ENCODE measurements at places on chromosomes 11 and 22.

- peak; percentile 7 for DNase-seq
These were observed 35.2 kb downstream of the SOX6 start for GRCh38 chr11:16321148-16321547.

DNA sequence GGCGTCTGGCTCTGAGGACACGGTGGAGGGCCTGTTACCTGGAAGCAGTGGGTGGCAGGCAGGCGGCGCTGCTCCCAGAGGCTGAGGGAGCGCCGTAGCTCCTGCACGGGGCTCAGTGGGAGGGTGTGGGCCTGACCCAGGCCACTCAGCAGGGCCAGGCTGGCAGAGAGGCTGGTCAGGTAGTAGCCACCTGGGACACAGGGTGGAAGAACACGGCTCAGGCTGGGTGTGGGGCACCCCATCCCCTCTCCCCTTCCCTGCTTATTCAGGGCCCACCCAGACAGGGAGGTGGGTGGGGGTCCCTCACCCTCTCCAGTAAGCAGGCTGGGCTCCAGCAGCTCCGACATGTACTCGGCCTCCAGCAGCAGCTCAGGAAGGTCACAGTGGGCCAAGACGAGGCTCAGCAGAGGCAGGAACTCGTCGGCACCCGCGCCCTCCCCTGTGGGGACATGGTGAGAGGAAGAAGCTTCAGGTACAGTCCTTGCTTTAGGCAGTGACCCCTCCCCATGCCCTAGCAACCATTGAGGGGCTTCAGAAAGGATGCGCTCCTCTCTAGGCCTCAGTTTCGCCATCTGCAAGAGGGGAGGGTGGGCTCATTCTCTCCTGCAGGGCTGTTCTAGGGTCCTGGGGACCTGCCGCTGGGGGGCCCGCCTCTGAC lies 2.9 kb downstream of the RIN1 start:
- DNase-seq, result no peak

DNA sequence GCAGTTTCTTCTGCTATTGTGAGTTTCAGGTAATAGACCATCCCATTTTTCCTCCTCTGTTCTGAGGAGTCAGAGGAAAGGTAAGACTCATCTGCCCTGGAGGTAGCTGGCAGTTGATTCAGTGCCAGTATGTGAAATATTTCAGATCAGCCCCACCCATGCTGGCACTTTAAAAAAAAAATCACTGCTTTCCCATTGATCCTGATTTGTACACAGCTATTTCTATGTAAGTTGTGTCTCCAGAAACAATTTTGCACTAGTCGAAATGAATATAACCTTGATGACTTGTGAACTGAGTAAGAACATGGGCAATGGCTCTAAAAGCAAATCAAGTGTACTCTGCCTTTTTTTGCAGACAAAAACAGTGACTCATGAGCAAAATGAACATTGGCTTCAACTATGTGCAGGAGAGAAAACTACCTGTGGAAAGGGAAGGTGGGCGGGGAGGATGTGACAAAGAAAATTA lies 82.0 kb upstream of the OR5AK2 start:
- no peak for DNase-seq

GRCh38 chr22:41513391-41513790 lies 30.9 kb downstream of the POLR3H start:
- no peak for DNase-seq

GRCh38 chr11:2898366-2899079 lies 12.9 kb upstream of the CDKN1C start:
- peak; percentile 88 for DNase-seq

- DNase-seq, result no peak
These were observed 15.9 kb downstream of the OSBPL5 start for GRCh38 chr11:3148990-3149851.

GRCh38 chr22:19717691-19718455 lies 3.6 kb downstream of the SEPTIN5 start:
- DNase-seq, result peak; percentile 55

DNA sequence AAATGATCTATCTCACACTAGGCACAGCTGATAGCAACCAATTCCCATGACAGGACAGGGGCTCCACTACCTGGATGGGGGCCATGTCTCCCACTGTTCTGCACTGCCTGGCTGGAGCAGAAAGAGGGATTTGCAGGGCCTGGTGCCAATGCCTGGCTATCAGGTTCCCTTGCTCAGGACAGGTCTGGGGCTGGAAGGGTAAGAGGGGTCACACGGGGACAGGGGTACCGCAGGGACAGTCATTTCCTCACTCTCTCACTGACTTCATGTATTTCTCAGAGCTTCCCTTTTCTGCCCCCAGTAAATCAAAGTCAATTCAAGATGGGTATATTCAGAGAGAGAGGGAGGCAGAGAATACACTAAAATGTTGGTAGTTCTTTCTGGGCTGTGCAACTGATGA lies 119.1 kb upstream of the CSNK2A3 start:
- no peak for DNase-seq

DNA sequence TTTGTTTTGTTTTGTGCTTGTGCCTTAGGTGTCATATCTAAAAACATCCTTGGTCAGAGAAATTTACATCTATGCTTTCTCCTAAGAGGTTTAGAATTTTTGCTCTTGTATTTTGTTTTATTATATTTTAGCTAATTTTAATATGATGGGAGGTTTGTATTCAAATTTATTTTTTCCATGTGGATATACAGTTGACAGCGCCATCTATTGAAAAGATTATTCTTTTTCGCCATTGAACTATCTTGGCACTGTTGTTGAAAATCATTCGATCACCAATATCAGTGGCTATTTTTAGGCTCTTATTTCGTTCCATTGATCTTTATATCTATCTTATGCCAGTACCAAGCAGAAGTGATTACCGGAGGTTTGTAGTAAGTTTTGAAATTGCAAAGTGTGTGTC lies 510.3 kb downstream of the BRD1 start:
- no peak for DNase-seq

DNA sequence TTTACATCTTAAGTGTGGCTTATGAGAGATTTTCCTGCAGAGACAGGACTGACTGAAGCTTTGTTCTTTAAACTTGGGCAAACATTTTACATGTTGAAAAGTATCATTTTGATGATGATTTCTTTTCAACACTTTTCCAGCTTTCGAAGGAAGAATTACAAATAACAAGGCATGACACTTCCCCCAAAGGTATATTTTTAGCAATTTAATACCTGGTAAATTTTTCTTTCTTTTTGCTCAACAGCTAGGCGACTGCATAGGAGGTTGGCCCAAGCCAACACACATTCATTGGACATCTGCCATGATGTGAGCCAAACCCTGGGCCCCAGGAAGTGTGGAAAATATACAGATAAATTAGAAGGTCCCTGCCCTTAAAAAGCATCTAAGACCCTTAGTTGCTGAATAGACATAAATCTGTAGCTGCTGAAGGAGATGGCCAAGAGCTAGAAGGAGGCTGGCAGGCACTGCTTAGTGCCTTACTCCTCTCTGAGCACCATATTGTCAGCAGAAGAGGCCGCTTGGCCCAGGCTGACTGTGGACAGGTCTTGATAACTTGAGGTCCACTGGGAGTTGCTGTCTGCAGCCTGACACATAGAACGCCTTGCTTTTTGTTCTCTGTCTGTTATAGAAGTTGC lies 53.3 kb upstream of the CD44 start:
- DNase-seq, result no peak

- no peak for DNase-seq
These were observed 43.8 kb downstream of the TRMU start for GRCh38 chr22:46379066-46379930.

GRCh38 chr11:380095-380480 lies 10.8 kb downstream of the B4GALNT4 start:
- no peak for DNase-seq

- no peak for DNase-seq
These were observed 5.0 kb upstream of the PPP6R2 start for GRCh38 chr22:50338042-50338573.

- no peak for DNase-seq
These were observed 21.6 kb upstream of the SLC36A4 start for GRCh38 chr11:93219440-93219839.

DNA sequence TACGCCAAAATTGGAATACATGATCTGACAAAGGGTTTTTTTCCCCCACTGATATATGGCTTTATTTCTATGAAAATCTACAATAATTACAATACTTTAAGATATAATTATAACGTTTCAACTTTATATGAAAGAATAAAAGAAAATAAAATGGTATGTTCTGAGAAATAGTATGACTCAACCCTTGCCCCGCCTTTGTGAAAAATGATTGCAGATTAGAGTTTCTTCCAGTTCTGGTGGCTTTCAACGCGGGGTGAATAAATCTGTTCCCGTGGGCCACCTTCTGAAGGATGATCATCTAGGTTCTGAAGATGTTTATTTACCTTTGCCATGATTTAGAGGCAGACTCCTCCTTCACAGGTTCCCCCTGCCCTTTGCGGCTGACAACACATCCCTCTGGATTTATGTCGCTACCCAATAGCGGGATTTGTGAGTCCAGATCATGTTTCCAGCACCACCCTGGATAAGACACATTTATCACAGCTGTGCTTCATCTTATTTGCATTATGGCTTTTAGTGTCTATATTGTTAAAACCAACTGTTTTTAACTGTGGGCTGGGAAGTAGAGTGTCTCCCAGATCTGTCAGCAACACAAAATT lies 607.0 kb upstream of the KIRREL3 start:
- no peak for DNase-seq

DNA sequence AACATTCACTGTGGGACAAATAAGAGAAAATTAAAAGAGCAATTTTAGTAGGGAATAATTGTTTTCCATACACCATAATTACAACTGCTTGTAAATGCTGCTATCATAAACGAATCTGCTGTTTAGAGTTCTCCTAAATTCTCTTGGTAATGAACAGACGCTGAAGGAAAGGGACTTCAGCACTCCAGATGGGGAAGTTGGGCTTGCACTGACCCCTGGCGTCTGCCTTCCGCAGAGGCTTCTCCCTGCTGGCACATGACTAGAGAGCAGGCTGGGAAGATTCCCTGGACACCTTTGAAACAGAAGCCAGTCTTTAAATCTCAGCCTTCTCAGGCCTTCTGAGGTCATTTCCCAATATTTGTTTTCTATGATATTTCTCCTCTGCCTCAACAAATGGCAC lies 84.1 kb downstream of the NXPE2 start:
- DNase-seq, result peak; percentile 62

GRCh38 chr11:120917559-120918239 lies 106.2 kb upstream of the TBCEL start:
- DNase-seq, result no peak

GRCh38 chr11:103488031-103488461 lies 378.8 kb downstream of the DYNC2H1 start:
- DNase-seq, result peak; percentile 53

- no peak for DNase-seq
These were observed 4.8 kb upstream of the SUN2 start for GRCh38 chr22:38760477-38761201.

DNA sequence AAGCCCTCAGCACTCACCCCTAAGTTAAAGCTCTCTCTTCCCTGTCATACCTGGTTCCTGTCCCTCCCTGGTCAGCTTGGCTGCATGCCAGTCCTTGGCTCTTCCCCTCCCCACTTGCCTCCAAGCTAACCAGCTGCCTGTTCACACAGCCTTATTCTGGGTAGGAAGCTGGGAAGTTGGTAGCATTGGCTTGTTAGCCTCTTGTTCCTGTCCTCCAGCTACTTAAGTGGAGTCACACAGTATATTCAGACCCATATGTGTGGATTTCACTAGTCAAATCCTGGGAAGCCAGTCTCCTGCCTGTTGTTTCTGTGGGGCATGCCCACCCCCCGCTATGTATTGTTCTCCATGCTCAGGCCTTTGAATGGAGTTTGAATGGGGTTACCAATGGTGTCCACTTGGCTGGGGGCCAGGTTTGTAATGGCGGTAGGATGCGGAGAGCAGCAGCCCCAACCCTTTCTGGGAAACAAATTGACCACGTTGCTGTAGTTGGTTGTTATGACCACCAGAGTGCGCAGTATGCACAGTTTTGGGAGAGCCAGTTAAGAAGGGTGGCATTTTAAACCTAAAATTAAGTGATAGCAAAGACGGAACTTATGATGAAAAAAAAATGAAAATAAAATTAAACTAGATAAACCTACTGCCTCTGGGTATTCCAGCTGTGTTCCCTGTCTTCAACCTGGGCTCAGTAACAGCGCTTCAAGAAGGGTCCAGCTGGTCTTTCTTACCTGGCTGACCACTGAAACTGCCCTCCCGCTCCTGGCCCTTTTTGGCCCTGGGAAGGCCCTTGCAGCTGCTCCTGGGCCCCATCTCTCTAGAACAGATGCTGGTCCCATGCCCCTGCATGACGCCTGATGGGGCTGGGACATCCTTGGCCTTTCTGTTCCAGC lies 10.7 kb upstream of the RPS3 start:
- peak; percentile 72 for DNase-seq

DNA sequence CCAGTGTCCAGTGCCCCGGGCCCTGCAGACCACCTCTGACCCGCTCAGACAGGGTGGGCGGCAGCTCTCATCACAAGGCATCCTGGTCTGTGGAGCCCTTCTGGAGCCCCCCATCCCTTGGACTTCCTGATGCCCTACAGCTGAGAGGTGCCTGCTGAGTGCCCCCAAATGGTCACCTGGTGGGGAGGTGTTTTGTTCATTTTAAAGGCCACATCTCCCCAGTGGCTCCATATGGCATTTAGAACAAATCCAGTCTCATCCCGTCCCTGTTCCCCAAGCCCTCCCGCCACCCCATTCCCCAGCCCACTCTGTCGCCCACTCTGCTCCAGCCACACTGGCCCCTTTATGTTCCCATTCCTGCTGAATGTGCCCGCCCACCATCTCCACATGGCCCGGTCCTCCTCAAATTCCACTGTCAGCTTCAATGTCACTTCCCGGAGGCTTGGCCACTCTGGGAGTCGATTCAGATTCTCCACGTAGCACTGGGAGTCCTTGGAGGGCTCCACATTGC lies 32.8 kb downstream of the OSBPL5 start:
- DNase-seq, result no peak

- no peak for DNase-seq
These were observed 88.1 kb downstream of the MAML2 start for GRCh38 chr11:96254854-96255253.

DNA sequence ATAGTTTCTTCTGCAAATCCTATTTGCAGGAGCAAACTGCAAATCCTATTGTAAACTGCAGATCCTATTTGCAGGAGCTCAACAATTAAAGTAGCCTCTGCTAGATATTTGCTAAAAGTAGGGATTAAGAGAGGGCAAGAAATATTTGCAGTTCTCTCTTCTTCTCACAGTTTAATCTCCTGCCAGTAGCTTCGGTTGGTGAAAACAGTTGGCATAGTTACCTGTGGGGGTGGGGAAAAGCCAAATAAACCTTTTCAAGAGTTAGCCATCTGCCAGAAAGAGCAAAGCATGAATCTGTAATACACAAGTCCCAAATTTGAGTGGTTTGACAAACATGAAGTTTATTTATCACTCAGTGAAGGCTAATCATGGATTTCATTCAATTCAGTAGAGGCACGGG lies 942.5 kb downstream of the JRKL start:
- DNase-seq, result no peak

Data from astrocyte of the spinal cord (primary cell).